Smooth muscle cell of the brain vasculature (primary cell): ENCODE measurements at places on chromosomes 2 and 18.

DNA sequence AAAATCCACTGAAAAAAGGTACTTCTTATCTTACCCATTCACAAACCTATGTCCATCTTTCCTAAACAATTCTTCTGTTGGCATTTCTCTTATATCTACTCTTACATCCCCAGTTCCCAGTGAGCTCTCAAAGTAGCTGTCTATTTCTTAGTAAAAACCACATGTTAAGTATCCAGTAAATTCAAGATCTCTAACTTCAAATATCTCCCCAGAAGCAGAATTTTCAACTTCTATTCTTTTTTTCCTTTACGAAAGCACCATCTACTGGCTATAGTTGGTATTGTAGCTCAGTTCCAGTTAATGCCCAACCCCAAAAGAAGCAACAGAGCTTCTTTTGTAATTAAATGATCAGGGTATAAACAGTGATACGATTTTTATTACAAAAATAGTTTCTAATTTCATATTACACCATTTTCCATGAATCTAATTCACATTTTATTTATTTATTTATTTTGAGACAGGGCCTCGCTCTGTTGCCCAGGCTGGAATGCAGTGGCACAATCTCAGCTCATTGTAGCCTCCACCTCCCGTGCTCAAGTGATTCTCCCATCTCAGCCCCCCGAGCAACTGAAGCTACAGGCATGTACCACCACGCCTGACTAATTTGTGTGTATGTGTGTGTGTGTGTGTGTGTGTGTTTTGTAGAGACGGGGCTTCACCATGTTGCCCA is 28.5 kb downstream of the HRH4 start:
- no peak for DNase-seq

DNA sequence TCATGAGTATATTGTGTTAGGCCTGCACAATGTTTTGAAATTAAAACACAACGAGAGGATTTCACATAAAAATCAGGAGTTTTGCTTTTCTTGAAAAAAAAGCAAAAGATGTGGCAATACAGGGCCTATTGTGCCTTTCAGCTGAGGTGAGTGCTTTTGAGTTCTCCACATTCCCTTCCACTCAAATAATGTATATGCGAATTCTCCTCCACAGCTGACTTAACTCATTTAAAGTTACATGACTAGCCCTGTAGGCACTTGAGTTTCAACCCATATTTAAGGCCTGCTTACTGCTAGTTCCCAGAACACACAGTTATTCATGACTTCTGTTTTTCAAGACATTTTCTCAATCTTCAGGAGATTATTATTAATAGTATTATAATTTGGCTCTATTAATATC is 353.1 kb downstream of the NUP35 start:
- DNase-seq, result no peak

- no peak for DNase-seq
These were observed 19.3 kb upstream of the NCK2 start for GRCh38 chr2:105725388-105725787.

GRCh38 chr2:233203060-233203459 is 48.4 kb upstream of the ATG16L1 start:
- no peak for DNase-seq

DNA sequence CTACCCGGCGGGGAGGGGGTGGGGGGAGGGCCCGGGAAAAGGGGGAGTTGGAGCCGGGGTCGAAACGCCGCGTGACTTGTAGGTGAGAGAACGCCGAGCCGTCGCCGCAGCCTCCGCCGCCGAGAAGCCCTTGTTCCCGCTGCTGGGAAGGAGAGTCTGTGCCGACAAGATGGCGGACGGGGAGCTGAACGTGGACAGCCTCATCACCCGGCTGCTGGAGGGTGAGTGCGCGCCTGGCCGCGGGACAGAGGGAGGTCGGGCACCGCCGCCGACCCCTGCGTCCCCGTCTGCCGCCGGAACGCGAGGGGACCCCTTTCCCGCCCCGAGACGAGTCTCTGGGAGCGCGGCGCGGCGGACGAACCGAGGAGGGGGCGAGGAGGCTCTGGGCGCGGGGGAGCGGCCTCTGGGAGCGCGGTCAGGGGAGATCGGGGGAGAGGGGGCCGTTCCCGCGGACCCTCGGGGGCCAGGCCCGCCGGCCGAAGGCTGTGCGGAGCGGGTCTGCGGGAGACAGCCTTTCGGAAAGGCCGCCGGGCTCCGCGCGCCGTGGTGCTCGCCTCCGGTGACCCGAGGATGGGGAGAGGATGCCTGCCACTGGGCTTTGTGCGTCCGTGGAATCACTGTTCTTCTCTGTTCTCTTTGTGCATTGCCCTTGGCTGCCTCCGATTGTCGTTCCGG is 463 bp downstream of the PPP1CB start:
- DNase-seq, result no peak

DNA sequence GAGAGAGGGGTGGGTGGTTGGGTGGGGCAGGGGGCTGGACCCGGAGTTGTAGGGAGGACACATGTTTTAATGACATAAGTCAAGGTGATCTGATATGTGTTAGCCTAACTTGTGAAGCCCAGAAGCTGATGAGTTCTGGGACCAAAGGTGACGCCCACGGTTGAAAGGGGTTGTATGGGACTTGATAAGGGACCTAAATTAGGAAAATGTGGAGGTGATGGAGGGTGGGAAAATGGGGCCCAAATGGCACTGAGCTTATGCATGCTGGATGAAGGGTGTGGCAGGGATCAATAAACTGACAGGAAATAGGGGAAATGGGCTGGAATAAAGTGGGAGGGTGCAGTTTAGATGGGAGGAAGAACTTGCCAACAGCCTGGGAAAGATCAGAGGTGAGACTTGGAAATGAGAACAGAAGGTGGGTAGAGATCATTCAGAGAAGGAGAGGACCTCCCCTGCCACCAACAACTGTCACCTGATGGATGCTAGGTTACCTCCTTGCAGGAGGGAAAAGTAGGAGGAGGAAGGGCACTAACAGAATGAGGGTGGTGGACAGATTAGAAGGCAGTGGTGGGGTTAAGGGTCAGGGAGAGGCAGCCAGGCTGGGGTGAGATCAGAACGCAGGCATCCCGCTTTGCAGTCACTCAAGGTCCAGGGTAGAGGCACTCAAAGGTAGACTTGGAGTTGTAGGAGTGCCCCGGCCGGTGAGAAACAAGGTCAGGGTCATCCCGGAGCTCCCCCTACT is 15.3 kb downstream of the WNT10A start:
- DNase-seq, result no peak

DNA sequence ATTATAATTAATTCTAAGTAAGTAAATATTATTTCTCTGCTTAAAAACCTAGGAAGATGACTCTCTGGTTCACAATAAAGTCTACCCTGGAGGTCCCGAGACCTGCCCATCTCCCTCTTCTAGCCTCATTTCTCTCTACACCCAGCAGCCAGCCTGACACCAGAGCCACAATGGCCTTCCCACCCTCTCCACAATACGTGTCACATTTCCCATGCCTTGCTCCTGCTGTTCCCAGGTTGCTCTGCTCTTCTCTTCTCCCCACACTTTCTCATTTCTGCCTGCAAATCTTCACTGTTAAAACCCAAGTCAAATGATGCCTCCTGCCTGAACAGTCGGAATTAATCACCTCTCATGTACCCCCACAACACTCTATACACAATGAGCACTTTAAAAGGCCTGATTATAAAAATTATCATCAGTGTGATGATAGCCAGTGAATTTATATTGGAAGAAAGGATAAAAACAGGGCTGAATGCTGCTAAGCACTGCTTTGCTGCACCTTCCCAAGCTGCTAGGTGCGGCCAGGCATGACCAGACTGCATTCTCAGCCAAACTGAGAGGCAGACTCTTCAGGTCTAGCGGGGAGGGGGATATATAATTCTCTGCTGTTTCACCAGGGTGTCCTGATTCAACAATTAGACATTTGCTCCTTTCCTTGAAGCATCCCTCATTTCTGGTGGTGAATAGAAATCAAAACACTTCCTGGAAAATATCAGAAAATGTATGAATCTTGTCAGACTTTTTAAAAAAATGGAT is 160.6 kb downstream of the DTNA start:
- no peak for DNase-seq

GRCh38 chr2:131517106-131517831 is 10.4 kb upstream of the CCDC74A start:
- DNase-seq, result no peak
